ENCODE measurements at places on chromosomes 12 and 14.

GRCh38 chr14:94583557-94583956, 2.3 kb downstream of the SERPINA5 start:
- DNase-seq, result no peak

- no peak for DNase-seq
These were observed 20.2 kb downstream of the VPS37B start for GRCh38 chr12:122875590-122876220.

GRCh38 chr14:81412779-81413178, 12.7 kb upstream of the STON2 start:
- no peak for DNase-seq

- DNase-seq, result no peak
These were observed 41.1 kb downstream of the CYP46A1 start for GRCh38 chr14:99724939-99725773.

GRCh38 chr12:591167-592023, 71.8 kb downstream of the NINJ2 start:
- peak; percentile 97 for DNase-seq

DNA sequence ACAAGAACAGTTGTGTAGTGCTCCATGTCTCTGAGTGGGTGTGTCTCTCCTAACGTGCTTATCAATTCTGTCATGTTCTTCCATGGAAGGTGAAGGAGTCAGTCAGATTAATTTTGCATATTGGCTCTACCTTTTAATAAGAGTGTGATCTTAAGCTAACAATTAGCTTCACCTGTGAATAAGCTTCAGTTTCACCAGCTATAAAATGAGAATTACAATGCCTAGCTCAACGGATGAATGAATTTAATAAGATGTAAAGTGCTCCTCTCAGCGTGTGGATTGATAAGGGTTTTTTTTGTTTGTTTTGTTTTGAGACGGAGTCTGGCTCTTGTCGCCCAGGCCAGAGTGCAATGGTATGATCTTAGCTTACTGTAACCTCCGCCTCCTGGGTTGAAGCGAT, 32.7 kb downstream of the CCDC175 start:
- DNase-seq, result no peak

DNA sequence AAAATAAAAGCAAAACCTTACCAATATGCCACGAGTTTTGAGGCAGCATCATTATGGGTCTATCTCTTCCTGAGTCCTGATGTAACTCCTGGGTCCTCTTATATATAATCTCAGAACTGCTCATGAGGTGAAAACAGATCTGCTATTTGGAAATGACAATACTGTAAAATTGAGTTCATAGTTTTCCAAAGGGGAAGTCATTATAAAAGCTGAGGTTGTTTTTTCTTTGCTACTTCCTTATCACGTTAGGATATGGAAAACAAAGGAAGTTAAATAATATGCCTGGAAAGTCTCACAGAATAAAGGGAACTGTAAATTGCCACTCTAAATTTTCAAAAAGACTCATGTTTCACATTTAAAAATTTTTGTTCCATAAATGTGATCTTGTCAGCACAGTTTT, at the start of gene CD163L1:
Gene CD163L1, minus strand, starts transcription at position 78 of the 400 bp plus-strand sequence. Its CDS starts 26 bp downstream, at position 52.
- DNase-seq, result peak; percentile 30

DNA sequence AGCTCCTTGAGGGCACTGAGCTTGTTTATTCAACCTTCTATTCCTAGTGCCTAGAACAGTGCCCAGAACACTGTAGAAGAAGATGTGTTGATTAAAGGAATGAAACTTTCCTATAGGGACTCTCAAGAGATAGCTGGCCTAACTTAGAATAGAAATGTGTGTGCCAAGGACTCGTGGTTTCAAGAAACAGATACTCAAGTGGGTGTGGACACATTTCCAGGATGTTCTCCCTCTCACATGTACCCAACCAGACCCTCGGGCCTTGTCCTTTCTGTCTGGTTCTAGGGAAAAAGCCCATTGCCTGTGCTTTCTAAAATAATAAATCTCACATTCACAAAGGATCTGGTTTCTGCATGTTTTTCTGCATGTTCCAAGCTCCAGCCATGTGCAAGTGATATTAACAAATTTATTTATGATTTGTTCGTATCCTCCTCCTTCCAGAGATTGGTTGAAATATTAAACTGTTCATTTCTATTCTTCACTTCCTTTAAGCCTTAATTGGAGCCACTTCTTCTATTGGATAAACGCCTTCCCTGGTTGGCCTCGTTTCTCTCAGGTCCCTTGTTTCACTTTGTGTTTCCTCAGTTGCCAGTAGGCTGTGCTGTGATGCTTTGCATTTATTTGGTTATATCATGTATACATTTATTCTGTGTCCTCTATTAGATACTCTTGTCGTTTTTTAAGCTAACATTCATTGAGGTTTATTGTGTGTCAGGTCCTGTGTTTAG, 89.8 kb downstream of the CRADD start:
- peak; percentile 90 for DNase-seq

All from OCI-M1 (cell line).